AG09319 (cell line): ENCODE measurements at places on chromosomes 11 and 22.

GRCh38 chr22:31287818-31288495 is 4.3 kb downstream of the PIK3IP1 start:
- no peak for DNase-seq

DNA sequence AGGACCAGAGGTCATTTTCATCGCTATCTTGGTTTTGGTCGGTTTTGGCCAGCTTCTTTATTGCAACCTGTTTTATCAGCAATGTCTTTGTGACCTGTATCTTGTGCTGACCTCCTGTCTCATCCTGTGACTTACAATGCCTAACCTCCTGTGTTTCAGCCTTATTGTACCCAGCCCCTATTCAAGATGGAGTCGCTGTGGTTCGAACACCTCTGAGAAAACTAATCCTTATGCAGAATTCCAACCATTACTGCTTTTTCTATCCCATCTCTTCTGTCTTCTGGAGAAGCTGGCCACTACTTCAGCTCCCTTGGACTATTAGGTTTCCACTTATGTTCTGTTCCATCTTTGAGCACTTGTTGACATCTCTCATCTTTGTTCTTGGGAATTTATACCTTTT is 62.6 kb downstream of the METTL15 start:
- no peak for DNase-seq

DNA sequence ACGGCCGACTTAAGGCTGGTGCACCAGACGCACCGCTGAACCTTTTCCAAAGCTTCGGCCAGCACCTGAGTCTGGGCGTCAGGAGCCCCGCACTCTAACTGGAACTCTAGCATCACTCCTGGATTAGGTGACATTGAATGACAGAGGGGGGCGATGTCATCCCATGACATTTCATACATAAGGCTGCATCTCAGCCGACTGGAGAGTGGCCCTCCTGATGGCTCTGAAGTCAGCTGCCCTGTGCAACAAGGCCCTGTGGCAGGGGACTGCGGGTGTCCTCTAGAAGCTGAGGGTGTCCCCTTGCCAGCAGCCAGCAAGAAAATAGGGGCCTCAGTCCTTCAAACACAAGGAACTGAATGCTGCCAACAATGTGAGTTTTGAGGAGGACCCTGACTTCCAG is 10.1 kb upstream of the FADS3 start:
- DNase-seq = no peak

DNA sequence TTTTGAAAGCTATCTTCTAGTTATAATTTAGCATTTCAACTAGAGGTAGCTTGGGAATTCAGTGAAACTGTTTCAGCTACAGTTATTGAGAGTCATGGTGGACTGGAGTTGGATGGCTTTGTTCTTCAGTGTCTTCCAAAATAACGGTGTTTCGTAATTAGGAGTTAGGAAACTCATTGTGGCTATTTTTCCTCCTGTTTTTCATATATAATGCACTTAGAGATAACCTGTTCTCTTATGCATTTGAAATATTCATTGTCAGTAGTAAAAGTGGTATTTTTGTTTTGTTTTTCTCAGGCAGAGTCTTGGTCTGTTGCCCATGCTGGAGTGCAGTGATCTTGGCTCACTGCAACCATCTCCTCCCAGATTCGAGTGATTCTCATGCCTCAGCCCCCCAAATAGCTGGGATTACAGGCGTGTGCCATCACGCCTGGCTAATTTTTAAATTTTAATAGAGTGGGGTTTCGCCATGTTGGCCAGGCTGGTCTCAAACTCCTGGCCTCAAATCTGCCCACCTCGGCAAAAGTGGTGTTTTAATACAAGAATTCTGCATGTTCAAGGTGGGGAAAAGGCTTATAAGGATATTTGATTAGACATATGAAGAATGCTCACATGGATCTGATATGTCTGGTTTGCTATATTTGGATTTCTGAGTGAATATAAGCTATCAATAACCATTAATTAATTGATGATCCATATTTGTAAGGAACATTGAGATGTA is 12.7 kb downstream of the PDHX start:
- no peak for DNase-seq

DNA sequence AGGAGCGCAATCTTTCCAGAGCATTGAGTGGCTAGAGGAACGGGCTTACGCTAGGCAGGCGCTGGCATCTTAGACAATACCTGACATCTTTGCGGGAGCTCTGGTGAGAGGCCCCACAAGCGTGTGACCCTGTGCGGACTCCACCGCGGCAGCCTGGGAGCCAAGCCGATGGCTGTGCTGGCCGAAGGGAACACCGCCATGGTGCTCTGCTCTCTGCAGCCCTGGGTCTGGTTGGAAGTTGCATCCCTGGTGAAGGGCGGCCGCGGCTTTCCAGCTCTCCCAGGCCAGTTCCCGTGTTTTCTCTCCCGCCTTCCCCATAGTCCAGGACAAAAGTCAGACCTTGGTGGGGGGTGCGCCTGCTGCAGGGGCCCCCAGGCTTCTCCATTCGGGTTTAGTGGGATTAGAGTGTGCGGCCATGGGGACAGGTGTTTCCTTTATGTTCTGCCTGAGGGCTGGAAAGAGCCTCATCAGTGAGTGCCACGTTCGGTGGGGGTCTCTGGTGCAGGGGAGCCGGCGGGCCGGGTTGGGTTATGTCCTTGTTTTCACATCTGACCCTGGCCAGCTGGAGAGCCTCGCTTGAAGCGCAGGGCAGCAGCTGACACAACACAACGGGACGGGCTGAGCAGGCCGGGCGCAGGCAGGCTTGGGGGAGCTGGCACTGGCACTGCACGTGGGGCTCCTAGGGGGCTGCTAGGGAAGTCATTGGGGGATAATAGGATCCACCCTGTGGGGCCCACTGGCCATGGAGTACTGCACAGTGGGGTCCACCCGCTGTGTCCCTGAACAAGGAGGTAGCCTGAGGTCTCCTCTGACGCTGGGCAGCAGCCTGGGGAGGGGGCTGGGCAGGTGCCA is 94.8 kb downstream of the KCNQ1 start:
- DNase-seq = no peak

- DNase-seq = peak; percentile 97
Observed at GRCh38 chr11:61369372-61370348, 7.5 kb downstream of the TMEM138 start.

DNA sequence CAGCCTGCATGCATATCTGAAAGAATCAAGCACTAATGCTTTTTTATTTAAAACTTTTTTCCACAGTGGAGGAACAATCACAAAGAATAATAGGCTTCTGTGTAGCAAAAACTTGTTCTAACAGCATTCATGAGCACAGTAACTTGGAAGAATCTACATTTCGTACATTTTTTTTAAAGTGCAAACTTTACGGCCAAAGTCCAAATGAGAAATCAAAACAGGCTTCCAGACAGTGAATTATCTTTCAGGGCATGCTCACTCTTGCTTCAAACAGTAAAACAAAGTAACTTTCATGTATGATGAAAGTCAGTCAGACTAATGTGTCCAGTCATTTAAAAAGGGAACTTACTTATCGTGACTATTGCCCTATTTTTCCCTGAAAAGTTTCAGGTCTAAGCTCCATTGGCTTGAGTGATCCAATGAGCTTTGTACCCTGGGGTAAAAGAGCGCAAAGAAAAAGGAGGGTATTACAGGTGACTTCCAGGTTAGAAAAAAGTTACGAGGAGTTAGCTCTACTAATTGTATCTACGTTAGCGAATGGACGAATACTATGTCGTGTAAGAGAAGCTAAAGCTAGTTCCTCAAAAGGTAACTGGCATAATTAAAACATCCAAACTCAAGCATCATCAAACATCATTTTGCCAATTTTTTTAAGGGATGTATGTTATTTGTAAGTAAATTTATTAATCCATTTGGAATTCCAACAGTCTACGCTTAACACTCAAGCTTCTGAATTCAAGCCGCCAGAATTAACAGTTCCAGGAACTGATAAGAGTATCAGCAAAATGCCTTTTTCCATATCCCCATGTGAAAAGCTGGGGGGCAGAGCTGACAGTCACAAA is 1.7 kb downstream of the PICALM start:
- DNase-seq = no peak

GRCh38 chr11:75024068-75024449 is 35.3 kb downstream of the NEU3 start:
- no peak for DNase-seq

DNA sequence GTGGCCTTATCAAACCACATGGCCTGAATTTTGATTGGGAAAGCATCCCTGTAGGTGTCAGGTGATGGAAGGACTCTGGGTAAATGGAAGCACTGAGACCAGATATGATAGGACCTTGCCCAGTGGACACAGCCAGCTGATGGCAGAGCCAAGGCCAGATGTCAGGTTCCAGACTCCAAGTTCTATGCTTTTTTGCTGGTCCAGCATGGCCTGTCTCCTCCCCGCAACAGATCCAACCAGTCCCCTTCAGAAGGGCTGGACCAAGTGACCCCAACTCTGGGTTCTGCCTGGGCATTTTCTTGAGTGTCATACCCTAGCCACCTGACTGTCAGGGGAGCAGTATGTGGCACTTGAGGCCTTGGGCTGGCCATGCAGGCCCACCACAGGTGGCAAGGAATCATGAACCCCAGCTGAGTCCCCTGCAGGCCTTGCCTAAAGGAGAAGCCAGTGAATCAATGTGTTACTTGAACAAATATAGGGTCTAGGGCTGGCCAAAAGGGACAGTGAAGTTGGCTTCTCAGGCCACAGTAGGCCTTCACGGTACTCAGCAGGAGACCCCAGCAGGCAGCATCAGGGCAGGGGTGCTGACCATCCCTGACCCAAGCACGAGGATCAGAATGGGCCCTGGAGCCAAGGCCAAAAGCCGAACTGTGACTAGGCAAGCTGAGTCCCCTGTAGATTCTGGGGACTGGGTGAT is 27.1 kb downstream of the KCNQ1OT1 start:
- DNase-seq = no peak

- DNase-seq = no peak
Observed at GRCh38 chr11:9775398-9775779, 111.5 kb downstream of the SWAP70 start.

GRCh38 chr11:119320776-119321524 is 4.0 kb upstream of the MCAM start:
- no peak for DNase-seq

GRCh38 chr11:112156956-112157766 is 6.7 kb downstream of the IL18 start:
- peak; percentile 90 for DNase-seq

GRCh38 chr11:124756753-124757227 is 4.7 kb upstream of the VSIG2 start:
- DNase-seq = no peak

DNA sequence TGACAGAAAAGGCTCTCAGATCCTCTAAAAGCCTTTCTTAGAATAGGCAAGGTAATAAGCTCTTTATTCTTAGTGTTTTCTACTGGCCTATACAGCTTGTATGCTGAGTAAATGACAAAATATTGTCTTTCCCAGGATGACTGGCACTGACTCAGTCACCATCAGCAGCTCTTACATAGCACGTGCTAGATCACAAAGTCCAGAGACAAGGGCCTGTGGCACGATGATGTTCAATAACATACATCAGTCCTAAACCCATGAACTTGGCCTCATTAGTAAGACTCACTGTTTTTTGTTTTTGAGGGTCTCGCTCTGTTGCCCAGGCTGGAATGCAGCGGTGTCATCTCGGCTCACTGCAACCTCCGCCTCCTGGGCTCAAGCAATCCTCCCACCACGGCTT is 42.7 kb downstream of the CELF1 start:
- DNase-seq = no peak

DNA sequence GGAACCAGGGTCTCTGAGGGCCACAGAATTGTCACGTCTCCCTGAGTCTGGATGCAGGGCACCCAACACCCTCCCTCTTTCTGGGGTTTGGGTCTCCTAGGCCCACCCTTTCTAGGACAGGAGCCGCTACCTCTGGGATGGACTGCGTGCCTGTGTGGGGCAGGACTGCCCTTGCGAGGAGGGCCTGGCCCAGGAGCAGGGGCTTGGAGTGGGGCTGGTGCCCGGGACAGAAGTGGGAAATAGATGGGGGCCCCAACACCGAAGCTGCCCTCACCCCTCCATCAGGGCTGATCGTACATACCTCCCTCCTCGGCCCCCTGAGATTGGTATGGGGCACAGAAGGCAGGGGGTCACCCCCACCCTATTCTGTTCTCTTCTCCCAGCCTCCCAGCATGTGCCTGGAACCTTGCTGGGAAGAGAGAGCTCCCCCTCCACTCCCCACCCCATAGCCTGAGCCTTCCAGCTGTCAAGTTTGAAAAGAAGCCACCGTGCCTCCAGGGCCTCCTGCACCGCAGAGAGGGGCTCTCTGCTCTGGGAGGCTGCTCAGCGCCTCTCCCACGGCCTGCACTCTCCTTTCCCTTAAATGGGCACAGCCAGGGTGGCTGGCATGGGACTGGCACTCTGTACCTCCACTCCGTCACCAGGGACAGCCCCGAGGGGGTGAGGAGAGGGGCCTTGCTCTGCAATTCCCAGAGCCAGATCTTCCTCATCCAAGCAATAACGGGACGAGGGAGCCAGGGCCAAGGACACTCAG is 1.8 kb downstream of the LRRC10B start:
- DNase-seq = no peak

DNA sequence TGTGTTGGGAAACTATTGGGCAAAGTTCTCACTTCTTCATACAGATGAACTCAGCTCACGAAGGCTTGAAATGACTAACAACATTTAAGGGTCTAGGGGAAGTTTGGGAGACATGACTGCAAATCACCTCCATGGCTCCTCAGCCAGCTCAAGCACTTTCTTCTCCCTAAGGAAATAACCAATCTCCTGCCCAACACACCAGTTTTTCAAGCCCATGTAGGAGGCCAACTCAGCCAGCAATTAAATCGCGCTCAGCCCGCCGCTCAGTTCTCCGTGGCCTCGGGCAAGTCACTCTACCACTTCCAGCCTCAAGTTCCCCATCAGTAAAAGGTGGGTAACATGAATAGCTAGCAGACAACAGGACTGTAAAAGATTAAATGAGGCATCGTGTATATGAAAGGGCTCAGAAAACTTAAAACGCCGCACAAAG is 796 bp downstream of the POLDIP3 start:
- DNase-seq = no peak

- no peak for DNase-seq
Observed at GRCh38 chr22:38782402-38783094, 11.4 kb downstream of the DNAL4 start.

- no peak for DNase-seq
Observed at GRCh38 chr11:70255477-70256116, 14.9 kb upstream of the PPFIA1 start.

DNA sequence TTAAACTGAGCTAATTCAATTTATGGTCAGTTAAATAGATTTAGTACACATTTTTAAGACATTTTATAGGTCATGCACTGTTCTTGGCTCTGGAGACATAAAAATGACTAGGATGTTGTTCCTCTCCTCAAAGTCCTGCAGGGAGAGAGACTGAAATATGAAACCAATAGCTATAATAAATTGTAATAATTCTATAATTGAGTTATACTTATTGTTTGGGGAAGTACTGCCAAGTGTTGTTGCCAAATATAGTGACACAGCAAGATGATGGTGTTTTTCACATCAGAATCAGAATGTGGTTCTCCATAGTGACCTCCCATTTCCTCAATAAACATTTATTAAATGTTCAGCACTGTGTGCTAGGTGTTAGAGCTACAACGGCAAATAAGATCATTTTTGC is 470.6 kb downstream of the NTM start:
- DNase-seq = no peak

- DNase-seq = no peak
Observed at GRCh38 chr11:66889960-66890359, 33.1 kb downstream of the LRFN4 start.

GRCh38 chr11:66848671-66849500 is 5.6 kb downstream of the RCE1 start:
- no peak for DNase-seq
